Stimulated activated CD8-positive, alpha-beta memory T cell treated with anti-CD3 and anti-CD28 coated beads, Interleukin-7, amount 100 ng/mL, for 24 hours (primary cell): ENCODE measurements at places on chromosomes 5 and 9.

DNA sequence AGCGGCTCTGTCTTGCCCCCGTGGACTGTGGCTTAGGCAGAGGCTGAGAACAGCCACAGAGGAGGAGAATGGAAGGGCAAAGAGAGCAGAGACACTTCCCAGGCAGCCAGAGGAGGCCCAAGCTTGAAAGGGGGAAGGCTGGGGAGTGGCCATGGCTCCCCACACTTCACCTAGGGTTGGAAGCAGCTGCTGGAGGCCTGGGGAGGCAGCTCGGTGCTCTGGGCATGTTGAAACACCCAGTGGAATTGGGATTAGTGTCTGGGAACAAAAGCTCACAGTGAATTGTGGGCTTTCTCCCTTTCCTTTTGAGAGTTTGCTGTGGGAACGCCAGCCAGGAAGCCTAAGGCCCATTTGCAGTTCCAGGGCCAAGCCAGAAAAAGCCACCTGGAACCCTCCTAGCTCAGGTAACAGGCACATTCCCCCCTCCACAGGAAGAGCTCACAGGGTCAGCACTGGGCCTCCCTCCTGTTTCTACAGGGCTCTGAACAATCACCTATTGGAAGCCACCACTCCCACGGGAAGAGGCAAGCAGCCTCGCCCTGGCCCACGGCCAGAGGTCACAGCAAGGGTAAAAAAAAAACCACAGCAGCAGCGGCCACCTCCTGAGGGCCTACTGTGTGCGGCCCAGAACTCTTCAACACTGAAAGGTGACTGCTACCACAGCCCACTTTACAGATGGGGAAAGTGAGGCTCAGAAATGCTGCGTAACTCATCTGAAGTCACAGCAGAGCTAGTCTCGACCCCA is 20.2 kb downstream of the EEIG1 start:
- no peak for DNase-seq

- no peak for DNase-seq
These were observed 15.4 kb downstream of the SLC25A46 start for GRCh38 chr5:110754181-110754580.

- DNase-seq, result no peak
These were observed 339.1 kb upstream of the CCNH start for GRCh38 chr5:87751824-87752223.

DNA sequence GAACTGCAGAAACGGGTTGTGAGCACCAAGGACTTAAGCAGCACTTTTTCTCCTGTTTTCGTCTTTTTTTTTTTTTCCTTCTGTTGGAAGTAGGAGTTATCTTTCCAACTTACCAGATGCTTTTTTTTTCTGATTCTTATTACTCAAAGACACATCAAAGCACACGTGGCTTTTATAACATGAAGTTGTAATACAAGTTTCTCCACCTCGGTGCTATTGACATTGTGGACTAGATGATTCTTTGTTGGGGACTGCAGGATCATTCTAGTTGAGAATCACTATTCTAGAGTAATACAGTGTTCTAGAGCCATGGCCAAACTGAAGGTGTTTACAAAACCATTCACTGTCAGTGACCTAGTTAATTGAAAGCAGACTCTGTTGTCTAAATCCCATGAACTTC is 51.5 kb downstream of the MYO10 start:
- DNase-seq, result no peak

GRCh38 chr5:1278656-1279442 is 16.0 kb downstream of the TERT start:
- DNase-seq, result no peak

DNA sequence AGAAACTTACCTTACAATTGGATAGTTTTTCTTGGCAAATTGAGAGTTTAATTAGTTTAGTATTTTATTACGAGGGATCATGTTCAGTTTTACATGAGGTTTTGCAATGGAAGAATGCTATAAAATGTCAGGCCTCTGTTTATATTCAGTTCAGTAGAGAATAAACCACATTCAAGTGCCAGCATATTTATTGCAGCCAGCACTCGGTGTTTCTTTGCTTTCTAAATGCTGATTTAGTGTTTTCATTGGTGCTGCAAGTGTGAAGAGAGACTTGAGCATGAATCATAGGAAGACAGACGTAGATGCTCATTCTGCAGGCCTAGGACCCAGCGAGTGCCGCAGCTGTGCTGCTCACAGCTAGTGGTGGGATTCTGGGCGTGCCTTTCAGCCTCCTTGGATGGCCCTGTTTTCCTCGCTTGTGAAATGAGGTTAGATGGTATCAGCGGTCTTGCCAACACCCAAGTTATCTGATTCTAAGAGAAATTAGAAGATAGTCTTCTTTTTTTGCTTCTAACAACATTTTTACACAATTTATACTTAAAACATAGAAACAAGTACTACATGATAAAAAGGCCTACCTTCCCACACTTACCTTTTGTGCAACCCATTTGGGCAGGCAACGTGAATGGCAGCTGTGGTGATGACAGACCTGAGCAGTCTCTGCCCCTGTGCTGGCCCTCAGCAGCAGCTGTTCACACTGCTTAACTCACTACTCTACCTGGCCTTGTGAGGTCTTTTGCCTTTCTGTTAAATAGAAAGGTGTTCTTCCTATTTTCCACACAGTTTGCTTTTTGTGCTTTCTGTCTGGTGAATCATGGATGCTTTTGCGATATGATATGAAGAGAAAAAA is 26.8 kb upstream of the TNFAIP8 start:
- DNase-seq, result no peak

DNA sequence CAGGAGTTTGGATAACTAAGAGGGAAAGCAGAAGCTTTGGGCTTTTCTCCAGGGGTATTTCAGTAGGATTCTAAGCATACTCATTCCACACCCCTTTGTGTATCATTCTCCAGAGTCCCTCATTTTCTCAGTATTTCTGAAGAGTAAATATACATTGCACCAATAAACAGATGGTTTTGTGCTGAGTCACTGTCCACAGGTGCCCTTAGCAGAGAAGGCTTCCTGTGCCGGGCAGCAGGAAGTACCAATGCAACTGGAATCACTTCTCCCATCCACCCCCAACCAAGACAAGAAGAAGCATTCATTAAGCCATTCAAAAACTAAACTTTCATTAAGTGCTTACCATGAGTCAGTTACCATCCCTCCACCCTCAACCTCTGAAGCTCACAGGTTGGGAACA is 3.6 kb upstream of the CCNJL start:
- no peak for DNase-seq
